Activated CD8-positive, alpha-beta memory T cell treated with anti-CD3 and anti-CD28 coated beads for 1 hour (primary cell): ENCODE measurements at places on chromosomes 12 and 14.

GRCh38 chr12:39571351-39571750 lies 48.3 kb downstream of the ABCD2 start:
- no peak for DNase-seq

DNA sequence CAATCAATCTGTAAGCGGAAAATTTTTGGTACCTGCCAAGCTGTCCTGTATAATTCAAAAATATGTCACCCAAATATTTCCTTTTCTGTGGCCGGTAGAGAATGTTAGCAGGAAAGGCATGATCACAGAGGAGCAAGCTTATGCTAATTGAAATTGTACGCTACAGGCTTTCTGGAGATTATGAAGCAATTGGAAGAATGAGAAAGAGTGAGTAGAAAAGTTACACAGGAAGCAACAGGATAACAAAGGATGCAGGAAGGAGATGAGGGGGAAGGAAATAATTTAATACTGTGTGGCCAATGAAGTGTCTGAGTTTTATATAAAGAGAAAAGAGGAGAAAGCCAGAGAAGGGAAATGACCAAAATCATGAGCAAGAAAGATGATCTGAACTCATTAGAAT lies 627.2 kb upstream of the STXBP6 start:
- DNase-seq, result no peak

GRCh38 chr14:59342516-59343484 lies 122.4 kb downstream of the GPR135 start:
- DNase-seq, result no peak

- DNase-seq, result peak; percentile 8
These were observed 27.4 kb upstream of the GUCY2C start for GRCh38 chr12:14723763-14724162.

- DNase-seq, result no peak
These were observed 5.4 kb downstream of the IFFO1 start for GRCh38 chr12:6550294-6551062.

DNA sequence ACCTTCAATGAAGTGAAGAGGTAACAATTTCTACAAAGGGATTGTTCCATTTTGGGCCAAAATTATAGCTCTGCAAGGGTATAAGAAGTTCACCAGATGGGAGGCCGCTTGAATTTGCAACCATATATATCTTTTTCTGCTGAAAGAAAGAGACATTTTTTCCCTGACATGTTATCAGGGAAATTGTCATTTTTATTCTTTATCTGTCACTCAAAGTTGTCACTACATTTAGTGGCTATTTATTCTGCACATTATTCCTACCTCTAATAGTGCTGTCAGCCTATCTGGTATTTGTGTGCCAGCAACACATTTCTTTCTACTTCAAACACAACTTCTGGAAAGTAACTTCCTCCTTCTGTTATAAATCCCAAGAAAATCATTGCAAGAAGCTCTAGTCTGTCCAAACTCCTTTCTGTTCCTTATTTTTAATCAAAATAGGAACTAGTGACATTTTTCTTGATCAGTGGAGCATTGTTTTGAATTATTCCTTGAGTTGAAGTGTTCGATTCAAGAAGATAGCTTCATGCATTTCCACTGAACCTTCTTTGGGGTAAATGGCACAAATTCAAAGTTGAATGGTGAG lies 137.9 kb upstream of the ATP2B1 start:
- no peak for DNase-seq

GRCh38 chr14:90570461-90570860 lies 173.6 kb downstream of the CALM1 start:
- DNase-seq, result no peak

DNA sequence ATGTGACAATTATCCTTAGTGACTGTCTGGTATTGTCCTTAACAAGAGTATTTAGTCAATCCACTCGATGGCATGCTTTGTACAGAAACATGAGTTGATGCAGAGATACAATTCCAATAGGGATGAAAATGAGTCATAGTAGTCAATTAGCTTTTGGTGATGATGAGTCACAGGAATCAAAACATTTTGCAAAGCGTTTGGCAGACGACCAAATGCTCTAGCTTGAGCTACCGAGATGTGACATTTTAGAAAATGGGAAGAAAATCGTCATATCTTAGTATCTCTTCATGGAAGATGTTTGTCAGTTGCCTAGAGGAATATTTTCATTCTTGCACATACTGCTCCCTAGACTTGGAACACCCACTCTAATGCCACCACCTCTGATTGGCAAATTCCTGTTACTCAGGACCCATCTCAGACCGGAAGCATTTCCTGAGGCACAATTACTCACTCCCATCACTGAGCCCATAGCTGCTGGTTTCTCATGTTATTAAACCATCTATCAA lies 95.0 kb downstream of the LMNTD1 start:
- no peak for DNase-seq

DNA sequence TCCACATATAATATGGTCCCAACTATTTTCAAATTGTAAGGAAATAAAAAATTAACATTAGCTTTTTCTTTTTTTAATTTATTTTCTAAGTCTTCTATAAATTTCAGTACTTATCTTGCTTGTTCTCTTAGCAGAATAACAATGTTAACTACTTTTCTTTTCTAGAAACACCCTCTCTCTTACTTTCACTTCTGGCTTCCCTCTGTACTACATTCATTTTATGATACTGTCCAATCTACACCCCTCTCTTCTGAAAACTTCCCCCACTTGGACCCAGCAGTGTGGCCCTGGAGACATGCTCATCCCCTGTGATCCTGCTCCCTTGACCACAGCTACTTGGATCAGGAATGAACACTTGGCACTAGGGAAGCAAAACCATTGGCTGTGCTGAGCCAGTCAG lies 15.7 kb downstream of the SGPP1 start:
- DNase-seq, result no peak

DNA sequence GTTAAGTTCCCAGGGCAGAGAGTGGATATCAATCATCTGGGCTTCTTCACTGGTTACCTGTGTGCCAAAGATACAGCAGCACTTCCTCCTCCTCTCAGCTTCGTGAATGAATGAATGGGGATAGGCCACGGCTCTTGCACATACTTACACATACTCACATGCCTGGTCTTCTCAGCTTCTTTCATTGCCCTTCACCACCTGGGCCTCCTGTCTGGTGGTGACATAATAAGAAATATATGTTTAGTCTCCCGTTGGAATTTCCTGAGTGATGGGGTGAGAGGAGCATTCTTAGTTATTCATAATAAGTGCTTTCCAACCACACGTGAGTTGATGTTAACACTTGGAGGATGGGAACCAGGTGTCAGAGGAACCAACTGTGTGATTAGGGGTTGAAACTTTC lies 268.1 kb upstream of the RMST start:
- no peak for DNase-seq

GRCh38 chr14:63951021-63951420 lies 98.2 kb downstream of the SYNE2 start:
- DNase-seq, result no peak

DNA sequence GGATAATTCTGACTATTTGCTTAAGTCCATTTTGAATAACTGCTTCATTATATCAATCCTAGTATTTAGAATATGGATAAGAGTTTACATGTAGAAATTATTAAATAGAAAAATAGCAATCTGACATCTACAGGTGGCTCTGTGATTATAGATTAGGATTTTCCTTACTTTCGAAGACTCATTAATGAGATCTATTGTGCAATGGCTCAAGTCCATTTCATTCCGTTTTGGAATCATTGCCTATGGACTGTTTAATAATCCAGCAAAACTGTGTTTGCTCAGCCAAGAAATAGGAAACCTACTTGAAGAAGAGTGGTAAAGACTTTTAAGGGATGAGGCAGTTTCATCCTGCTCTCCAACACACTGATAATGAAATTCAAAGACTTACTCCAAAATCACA lies 67.8 kb upstream of the SSTR1 start:
- DNase-seq, result no peak

DNA sequence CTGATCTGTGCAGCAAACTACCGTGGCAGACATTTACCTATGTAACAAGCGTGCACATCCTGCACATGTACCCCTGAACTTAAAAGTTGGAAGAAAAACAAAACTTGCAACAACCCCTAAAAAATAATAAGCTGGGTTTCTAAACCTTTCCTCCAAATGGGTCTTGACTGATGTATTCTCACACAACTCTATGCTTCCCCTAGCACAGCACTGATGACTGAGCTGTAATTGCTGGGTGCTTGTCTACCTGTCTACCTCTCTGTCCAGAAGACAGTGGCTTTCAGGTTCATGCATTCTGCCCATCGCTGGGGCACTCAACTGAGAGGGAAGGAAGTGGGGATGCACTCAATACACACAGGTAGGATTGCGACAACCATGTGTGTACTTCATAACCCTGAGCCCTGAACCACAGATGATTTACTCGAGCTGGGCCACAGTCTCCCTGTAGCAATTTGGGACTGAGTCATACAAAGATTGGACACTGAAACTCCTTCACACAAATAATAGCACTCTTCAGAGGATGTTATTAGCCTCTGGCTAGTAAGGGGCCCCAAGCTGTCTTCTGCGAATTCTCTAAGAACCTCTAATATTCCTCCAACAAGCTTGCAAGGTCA lies 44.8 kb upstream of the TMPO start:
- no peak for DNase-seq

DNA sequence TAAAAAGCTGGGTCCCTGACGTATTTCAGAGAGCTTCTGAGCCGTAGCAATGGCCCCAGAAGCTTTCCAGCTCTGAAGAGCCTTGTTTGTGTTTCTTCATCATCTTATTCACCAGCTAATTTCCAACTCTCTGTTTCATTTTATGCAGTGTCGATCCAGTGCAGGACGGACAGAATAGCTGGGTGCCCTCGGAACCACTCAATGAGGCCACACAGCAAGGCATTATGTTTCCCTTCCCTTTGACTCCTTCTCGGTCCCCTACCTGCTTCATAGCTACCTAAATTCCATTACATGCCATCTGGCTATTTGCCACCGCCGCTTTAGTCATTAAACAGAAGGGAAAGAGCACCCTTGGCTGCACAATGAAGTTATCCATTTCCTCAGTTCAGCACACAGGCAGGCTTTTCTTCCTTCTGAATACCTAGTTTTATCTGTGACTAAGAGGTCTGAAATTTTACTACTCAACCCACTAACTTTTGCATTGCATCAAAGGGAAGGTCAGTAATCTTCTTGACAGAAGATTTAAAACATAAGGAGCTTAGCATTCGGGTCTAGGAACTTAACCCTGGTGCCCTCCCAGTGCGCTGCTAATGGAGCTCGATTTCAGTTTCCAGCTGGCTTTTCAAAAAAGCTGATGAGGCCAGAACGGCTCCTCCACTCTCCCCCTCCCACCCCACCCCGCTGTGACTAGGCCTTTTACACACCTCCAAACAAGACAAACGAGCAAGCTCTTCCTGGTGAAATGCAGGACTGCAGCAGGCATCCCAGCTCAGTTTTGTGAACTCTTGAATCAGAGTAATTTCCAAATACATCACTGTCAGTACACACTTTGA lies 176.8 kb downstream of the GXYLT1 start:
- DNase-seq, result no peak

GRCh38 chr14:47763188-47763854 lies 87.9 kb upstream of the MDGA2 start:
- no peak for DNase-seq

DNA sequence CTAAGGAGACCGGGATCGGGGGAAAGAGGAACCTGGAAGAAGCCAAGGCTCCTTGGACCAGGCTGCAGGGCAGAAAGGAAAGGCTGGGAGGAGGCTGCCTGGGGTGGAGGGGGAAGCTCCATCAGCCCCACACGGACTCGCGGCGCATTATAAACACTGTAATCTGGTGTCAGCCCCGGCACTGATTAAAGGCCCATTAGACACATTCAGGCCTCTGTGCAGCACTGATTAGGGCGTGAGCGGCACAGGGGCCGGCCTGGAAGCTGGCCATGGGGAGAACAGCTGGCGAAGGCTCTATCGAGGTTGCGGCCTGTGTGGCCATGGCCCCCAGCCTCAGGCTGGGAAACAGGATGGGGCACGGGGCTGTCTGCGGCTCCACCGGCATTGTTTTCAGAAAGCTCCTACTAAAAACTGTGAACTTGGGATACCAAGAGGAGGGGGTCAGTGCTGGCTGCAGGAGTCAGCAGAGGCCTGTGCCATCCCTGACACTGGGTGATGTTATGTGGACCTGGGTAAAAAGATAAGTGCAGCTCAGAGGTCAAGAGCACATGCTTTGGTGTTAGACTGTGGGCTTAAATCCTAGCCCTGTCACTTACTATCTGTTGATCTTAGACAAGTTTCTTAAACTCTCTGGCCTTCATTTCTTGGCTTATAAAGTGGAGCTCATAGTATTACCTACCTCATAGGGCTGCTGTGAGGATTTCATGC lies 10.6 kb downstream of the ACVRL1 start:
- no peak for DNase-seq

DNA sequence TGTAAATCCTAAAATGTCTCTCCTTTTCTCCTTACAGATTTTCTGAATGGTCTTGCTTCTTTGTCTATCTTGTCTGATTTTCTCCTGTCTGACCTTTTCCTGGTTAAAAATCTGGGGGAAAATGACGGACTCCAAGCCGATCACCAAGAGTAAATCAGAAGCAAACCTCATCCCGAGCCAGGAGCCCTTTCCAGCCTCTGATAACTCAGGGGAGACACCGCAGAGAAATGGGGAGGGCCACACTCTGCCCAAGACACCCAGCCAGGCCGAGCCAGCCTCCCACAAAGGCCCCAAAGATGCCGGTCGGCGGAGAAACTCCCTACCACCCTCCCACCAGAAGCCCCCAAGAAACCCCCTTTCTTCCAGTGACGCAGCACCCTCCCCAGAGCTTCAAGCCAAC lies 23.0 kb downstream of the ACACB start:
- no peak for DNase-seq

DNA sequence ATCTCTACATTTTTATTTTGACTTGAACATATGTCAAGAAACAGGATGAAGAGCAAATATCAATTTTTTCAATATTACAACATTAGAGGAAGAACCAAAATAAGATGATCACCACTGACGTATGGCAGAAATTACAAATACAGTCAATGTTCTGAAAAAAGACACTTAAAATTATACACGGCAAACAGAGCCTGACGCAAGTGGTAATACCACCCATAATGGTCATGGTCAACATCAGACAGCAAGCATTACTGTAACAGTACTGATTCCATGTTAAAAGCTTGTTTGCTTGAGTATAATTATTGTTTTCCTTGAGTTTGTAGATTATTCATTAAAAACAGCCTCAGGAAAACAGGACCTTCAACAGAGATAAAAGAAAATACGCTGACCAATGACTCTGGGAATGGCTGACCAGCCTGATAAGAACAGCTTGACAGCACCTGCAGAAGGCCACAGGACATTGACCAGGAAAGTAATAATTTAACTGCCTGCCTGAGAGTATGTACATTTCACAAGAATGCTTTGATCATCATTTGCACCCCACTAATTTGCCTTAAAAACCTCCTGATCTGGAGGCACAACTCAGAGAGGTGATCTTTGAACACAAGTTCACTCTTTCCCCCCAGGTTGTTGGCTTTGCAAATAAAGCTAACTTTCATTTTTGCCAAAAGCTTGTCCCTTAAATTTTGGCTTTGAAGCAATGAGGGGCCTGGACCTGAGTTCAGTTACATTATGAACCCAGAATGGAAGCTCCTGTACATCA lies 187.3 kb downstream of the IPO8 start:
- DNase-seq, result no peak
